Esophagus squamous epithelium (tissue), 5 donors: ENCODE measurements at places on chromosomes 2 and 18. TPM values are rescaled to one million over a fixed set of nuclear protein-coding genes. Genes with fewer than 3 reads are reported as not detected.

GRCh38 chr2:168211664-168212163 lies 35.7 kb downstream of the STK39 start:
- no peak for DNase-seq

CCDC148 gene
- not detected for total RNA-seq

DNA sequence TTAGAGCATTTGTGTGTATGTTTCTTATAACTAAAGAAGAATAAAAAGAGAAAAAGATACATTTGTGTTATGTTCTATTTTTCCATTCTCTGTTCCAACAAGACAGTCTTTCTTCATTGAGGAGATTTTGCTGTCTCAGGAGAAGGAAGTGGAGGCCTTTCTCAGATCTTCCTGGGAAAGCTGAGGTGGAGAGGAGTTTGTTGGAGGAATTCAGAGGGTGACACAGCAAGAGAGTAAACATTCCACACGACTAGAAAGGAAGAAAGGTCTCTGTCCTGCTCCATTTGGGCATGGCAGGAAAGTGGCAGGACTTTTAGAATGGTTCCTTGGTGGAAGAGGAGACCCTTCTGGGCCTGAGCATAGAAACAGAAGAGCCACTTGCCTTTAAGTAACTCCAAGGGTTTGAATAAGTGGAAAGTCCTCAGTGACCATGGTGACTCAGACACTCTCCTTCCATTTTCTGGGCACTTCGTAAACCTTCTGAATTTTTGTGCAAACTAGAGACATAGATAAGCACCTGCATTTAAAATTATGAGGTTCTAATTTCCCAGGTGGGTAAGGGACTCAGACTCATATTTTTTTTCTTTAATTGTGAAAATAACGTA lies 52.3 kb upstream of the COL5A2 start:
- no peak for DNase-seq

DNA sequence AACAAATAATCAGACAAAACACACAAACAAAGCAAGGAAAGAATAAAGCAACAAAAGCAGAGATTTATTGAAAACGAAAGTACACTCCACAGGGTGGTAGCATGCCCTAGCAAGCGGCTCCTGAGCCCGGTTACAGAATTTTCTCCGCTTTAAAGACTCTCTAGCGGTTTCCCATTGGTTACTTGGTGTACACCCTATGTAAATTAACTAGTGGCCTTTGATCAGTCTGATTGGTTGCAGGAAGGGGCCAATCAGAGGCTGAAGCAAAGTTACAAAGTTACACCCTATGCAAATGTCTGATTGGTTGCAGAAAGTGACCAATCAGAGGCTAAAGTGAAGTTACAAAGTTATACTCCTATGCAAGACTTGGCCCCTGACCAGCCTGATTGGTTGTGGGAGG lies 242.9 kb downstream of the LDLRAD4 start:
- DNase-seq = no peak

WNT6 gene
- total RNA-seq = not detected

- DNase-seq = no peak
These were observed 131.4 kb upstream of the ID2 start for GRCh38 chr2:8550481-8550880.

- DNase-seq = no peak
These were observed 39.2 kb downstream of the CCDC138 start for GRCh38 chr2:108825736-108826135.

- no peak for DNase-seq
These were observed 4.8 kb upstream of the THOC1 start for GRCh38 chr18:272650-273049.

C18orf32 gene
- total RNA-seq = 24.9 TPM

DNA sequence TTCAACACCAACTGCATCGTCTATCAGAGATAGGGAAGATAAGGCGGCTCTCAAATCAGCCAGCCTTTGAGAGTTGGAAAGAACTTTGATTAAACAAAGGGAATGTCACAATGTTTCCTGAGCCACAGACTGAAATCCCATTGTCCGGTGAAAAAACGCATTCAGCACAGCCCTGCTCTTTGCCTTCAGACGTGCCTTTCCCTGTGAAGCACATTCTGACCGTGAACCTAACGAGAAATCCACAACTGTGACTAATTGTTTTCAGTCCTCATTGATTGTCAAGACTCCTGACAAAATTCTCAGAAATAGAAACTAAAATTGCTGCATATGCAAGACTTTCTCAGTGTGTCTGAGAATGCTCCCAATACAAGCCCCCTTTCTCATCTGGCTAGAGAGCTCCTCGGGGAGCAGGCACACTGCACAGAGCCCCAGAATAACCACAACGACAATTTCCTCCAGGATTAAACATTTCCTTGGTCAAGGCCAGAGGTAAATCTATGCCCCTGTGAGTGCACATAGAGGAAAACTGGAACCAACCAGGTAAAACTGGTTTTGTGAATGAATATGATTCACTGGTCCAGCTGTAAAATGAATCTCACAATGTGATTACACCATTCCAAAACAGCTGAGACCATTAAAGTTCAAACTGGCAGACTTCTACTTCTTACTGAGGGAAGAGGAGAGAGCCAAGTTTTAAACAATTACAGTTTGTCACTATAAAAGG lies 561.9 kb upstream of the ID2 start:
- no peak for DNase-seq

DNA sequence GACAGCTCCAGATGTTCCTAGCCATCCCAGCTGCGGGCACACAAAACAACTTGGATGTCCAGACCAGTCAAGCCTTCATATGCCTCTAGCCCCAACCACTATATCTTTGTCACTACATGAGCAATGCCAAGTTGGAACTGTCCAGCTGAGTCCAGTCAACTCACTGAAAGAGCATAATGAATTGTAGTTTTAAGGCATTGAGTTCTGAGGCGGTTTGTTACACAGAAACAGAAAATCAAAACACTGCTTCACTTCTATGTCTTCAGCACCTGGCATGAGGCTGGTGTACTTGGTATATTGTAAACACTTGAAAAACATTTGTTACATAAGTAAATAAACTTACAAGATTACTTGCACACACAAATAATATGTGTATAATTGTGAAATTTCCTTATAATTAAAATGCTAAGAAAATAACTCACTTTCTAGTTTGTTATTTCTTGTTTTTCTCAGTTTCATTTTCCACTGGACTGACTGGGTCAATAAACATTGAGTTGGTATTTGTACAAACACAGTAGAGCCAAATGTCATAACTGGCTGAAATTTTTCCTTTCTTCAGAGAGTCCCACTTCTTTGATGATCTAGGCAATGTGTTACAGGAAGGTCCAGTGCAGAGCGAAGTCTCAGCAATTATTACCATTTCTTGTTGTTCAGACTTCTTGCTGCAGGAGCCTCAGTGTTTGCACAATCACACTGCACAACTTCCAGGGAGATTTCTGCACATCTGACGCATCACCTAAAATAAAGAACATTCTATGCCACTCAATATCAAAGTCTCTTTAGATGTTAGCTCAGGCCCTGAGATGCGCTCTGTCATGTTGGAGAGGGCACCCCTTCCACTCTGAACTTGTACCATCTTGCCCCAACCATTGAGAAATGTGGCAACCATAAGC lies 38.2 kb upstream of the DPP4 start:
- no peak for DNase-seq

DNA sequence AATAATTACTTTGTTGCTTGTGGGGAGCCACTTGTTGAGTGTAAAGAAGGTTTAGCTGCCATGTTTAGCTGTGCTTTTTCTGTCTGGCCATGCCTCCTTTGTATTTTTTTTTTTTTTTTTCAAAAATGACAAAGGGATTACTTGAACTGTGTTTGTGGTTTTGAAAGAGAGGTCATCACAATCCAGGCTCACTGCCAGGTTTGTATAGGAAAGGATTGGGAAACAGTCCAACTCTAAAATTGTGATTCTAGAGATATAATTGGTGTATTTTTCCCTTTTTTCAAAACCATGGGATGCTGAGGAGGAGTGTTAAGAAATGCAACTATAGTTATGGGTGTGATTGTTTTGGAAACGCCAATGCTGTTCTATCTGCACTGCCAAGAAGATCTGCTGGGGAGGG lies 4.3 kb downstream of the ITPRIPL1 start:
- no peak for DNase-seq

UCN gene
- not detected for total RNA-seq

GRCh38 chr2:70716131-70716743 lies 51.8 kb downstream of the ADD2 start:
- DNase-seq = no peak

FAP gene
- total RNA-seq = 1.3 TPM

GRCh38 chr18:55384551-55385275 lies 203.3 kb downstream of the TCF4 start:
- no peak for DNase-seq

SNRPD1 gene
- total RNA-seq = 10.5 TPM

GRCh38 chr2:174951745-174952144 lies 53.4 kb downstream of the CHN1 start:
- DNase-seq = no peak
